Stomach (tissue), 19 donors: ENCODE measurements at places on chromosomes 3 and 15. TPM values are rescaled to one million over a fixed set of nuclear protein-coding genes. Genes with fewer than 3 reads are reported as not detected.

DNA sequence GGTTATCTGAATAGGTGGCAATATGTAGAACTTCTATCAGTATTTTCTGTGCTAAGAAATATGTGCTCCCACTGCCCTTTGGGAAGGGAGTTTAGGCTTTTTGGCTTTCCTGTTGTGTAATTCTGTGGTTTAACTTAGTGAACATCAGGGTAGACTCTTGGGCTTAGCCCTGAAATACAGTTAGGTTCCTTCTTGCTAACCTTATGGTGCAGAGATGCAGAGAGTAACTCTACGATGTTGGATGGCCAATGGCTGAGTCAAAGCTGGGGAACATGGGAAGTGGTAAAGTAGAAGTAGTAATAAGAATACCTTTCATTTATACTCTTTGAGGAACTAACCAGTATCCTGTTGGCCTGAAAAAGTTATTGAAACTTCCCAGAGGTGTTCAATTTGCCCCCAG lies 80.8 kb upstream of the IL12A start:
- no peak for DNase-seq
- H3K27ac ChIP-seq: no peak overlapping the region

DNA sequence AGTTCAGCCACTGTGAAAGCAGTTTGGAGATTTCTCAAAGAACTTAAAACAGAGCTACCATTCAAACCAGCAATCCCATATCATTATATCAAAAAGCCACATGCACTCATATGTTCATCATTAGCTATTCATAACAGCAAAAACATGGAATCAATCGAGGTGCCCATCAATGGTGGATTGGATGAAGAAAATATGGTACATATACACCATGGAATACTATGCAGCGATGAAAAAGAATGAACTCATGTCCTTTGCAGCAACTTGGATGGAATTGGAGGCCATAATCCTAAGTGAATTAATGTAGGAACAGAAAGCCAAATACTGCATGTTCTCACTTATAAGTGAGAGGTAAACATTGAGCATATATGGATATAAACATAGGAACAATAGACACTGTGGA lies 32.1 kb downstream of the IMPG2 start:
- H3K27me3 ChIP-seq: no peaks in the 10 kb centered on the region
- no peak overlapping the region for H3K4me3 ChIP-seq
- H3K4me1 ChIP-seq: no peaks in the 10 kb centered on the region
- H3K36me3 ChIP-seq: no peaks in the 10 kb centered on the region
- DNase-seq: no peak
- H3K27ac ChIP-seq: no peak overlapping the region

- H3K4me1 ChIP-seq: peaks cover 13% of the 10 kb centered on the region
- peak overlapping the region; percentile 21 for H3K27ac ChIP-seq
- no peaks in the 10 kb centered on the region for H3K27me3 ChIP-seq
- DNase-seq: peak; percentile 51
Measured at GRCh38 chr3:113136071-113136470, 75.3 kb upstream of the BOC start.

DNA sequence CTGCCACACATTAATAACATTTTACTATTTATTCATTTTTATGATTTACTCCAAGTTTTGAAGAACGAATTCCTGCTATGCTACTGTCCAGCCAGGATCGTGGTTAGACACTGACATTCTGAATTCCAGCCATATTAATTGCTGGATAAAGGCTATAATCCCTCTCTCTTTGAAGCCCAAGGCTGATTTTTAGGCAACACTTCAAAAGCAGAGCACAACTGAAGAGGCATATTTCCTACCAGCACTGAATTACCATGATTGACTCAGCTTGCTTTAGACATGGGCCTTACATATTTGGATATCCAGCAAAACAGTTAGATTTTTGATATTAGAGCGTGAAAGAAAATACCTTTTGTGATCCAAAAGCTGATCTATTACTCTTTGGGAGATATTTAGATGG lies 205.0 kb downstream of the ZIC1 start:
- no peaks in the 10 kb centered on the region for H3K36me3 ChIP-seq
- H3K27me3 ChIP-seq: no peaks in the 10 kb centered on the region
- H3K27ac ChIP-seq: no peak overlapping the region

DNA sequence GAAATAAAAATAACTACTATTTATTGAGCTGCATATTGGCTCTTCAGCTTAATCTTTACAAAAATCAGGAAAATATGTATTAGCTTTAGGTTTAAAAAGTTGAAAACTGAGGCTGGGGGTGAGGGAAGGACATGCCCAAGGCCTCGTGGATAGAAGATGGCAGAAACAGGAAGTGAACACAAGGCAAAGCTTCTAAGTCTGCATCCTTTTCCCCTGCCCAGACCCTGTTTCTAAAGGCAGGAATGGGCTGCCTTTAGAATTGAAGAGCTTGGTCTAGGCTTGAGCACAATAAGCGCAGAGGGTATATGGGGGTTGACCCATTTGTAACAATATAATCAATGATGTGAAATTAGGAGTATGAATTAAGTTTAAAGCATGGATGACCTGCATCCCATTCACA lies 6.1 kb downstream of the CLDN18 start:
- H3K27ac ChIP-seq: no peak overlapping the region
- DNase-seq: no peak
- no peak overlapping the region for H3K4me3 ChIP-seq
- H3K27me3 ChIP-seq: no peaks in the 10 kb centered on the region
- peaks cover 23% of the 10 kb centered on the region for H3K4me1 ChIP-seq

DNA sequence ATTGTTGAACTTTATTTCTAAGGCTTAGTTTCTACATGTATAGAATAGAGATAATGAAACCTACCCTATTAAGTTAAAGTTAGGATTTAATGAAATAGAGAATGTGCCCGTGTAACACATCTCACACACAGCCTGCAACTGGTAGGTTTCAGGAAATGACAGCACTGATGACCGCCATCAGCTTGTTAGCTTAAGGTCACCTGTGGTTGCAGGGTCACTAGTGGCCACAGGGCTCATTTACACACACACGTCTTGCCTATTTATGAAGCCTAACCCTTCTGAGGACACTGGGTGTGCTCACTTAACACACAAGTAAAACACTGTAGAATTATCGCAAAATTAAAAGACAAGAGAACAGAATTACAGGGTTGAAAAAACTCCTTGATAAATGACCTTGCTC lies 20.1 kb downstream of the CHRM5 start:
- H3K36me3 ChIP-seq: no peaks in the 10 kb centered on the region
- H3K27me3 ChIP-seq: no peaks in the 10 kb centered on the region
- no peak for DNase-seq
- no peak overlapping the region for H3K4me3 ChIP-seq

GRCh38 chr15:88191812-88192165 lies 64.8 kb downstream of the NTRK3 start:
- no peaks in the 10 kb centered on the region for H3K36me3 ChIP-seq
- DNase-seq: no peak
- H3K4me3 ChIP-seq: no peak overlapping the region
- H3K4me1 ChIP-seq: no peaks in the 10 kb centered on the region
- no peak overlapping the region for H3K27ac ChIP-seq

GRCh38 chr3:187811585-187812250 lies 66.5 kb upstream of the BCL6 start:
- H3K36me3 ChIP-seq: no peaks in the 10 kb centered on the region
- no peak overlapping the region for H3K4me3 ChIP-seq
- no peaks in the 10 kb centered on the region for H3K27me3 ChIP-seq

The SLC12A1 gene
- not detected for polyA plus RNA-seq

GRCh38 chr3:55551644-55552043 lies 64.5 kb upstream of the WNT5A start:
- no peaks in the 10 kb centered on the region for H3K36me3 ChIP-seq
- H3K4me3 ChIP-seq: no peak overlapping the region
- no peaks in the 10 kb centered on the region for H3K27me3 ChIP-seq
- DNase-seq: no peak
- H3K27ac ChIP-seq: no peak overlapping the region

The KNG1 gene
- 0.18 TPM for polyA plus RNA-seq

GRCh38 chr3:140359233-140359995 lies 318.4 kb upstream of the TRIM42 start:
- H3K4me3 ChIP-seq: no peak overlapping the region
- no peaks in the 10 kb centered on the region for H3K27me3 ChIP-seq
- no peak overlapping the region for H3K27ac ChIP-seq
- no peak for DNase-seq
- H3K36me3 ChIP-seq: no peaks in the 10 kb centered on the region
